Stimulated activated CD8-positive, alpha-beta memory T cell treated with anti-CD3 and anti-CD28 coated beads, Interleukin-15, amount 100 ng/mL, for 1 hour (primary cell): ENCODE measurements at places on chromosomes 16 and 17.

DNA sequence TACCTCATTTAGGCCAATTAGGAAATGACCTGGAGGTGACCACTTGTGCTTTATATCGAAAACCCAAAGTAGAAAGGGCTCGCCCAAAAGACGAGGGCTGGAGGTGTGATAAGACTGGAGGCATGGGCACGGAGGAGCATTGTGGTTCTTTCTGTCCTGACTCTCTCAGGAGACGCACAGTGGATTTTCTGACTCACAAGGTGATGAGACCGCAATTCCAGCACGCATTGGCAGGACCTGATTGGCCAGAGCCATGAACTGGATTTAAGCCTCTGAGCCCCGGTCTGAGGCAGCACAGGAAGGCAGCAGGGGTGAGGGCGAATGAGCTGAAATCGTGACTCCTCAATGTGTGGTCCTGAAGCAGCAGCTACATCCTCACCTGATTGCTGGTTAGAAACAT, 559.1 kb upstream of the SALL1 start:
- no peak for DNase-seq

GRCh38 chr16:57946181-57946801, 24.6 kb downstream of the CNGB1 start:
- DNase-seq: no peak

DNA sequence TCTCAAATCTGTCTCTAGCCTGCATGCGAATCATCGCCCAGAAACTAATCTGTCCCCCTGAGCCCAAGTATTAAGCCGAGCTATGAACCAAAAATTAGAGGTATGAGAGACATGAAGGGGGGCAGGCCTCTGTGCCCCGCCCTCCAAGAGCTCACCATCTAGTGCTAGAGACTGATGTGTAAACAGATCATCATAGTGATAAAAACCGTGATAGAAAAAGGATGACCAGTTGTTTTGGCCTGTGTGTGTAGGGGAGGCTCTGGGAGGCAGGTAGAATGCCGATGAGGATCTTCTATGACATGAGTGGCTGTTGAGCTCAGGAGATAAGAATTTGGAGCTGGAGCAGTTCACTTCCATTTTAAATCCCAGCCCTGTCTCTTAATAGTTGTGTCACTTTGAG, 89.1 kb upstream of the TBX2 start:
- no peak for DNase-seq

GRCh38 chr17:68200689-68201417, 47.0 kb upstream of the AMZ2 start:
- peak; percentile 49 for DNase-seq

DNA sequence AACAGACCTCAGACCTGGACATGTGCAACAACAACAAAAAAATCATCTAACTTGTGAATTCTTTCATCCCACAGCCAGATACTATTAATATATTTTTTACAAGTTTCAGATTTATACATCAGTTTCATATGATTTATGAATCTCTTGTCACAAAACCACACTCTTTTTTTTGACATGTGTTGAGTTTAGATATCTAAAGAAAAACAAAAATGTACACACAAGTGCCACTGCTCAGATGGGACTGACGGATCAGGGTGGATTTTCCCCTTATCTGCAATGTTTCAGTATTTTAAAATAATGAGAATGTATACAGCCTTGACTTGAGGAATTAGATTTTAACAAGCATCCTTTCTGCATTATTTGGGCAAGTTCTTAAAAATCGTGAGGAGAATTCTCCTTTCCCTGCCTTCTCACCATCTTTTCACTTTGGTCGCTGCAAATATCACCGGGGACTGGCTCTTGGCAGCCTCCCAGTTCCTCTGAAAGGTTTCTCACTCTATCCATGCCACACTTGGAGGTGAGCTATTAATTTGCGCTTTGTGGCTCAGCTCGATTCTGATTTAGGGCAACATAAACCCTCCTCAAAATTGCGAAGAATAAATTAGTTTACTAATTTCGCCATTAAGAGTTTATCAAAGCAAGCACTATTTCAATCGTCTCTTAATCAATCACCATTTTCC, 225.7 kb downstream of the XYLT1 start:
- no peak for DNase-seq

DNA sequence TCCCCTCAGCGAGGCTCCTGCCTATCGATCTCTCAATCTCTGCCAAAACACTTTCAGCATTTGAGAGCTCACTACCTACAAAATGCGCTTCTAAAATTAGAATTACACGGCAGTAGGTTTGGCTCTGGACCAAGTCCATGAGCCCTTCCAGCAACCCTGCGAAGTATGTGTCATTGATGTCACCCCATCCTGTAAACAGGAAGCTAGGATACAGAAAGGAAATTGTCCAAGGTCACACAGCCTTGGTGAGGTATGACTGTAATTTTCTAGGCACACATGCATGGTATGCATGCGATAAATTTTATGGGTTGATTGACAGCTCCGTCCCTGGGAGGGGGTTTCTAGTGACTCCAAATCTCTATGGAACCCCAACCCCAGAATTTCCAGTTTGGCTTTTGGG, 330.3 kb upstream of the CDH5 start:
- DNase-seq: no peak

DNA sequence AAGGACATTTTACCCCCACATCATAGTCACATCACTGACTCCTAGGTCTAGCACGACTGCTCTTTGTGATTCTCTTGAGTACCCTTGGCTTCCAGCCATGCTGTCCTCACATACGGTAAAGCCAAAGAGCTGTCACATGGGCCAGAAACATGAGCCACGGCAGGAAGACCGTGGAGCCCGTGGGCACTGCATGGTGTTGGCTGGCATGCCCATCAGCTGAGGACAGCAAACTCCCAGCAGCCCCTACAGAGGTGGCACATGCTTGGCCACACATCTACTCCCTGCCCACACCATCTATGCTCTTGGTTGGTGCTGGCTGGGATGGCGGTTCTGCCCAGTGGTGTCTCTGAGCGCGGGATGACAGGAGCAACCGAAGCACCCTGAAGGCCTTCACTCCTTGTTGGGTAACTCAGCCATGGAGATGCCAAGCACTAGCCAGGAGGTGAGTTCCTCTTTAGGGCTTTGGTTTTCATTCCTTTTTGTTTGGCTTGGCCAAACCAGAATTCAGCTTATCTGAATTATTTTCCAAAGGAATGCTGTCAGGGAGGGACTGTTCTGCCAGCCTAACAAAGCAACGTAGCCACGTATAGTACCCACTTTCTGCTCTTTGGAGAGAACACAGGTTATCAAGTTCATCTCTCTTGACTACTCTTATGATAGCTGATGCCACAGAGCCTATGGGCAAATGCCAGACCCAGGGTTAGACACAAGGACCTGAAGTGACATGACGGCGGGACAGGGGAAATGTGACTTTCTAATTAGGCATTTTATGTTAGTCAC, 10.0 kb downstream of the TNFAIP1 start:
- DNase-seq: no peak

DNA sequence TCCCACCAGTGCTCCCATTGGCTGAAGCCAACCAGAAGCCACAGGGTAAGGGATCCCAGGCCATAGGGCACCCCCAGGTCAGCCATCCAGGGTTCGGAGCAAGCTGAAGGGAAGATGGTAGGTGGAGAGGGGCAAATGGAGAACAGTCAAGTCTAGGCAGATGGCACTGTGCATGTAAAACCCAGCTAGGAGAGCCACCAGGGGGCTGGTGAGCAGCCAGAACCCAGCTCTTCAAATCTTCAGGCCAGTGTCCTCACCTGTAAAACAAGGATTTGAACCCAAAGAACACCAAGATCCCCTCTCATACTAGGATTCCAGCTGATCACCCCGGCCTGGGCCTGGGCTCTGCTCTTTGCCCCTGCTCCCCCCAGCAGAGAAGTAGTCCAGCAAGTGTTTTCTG, 43.5 kb downstream of the GINS3 start:
- DNase-seq: no peak

- DNase-seq: no peak
Measured at GRCh38 chr17:279776-280175, 72.8 kb downstream of the RPH3AL start.

- no peak for DNase-seq
Measured at GRCh38 chr16:14658063-14658462, 25.3 kb downstream of the BFAR start.

DNA sequence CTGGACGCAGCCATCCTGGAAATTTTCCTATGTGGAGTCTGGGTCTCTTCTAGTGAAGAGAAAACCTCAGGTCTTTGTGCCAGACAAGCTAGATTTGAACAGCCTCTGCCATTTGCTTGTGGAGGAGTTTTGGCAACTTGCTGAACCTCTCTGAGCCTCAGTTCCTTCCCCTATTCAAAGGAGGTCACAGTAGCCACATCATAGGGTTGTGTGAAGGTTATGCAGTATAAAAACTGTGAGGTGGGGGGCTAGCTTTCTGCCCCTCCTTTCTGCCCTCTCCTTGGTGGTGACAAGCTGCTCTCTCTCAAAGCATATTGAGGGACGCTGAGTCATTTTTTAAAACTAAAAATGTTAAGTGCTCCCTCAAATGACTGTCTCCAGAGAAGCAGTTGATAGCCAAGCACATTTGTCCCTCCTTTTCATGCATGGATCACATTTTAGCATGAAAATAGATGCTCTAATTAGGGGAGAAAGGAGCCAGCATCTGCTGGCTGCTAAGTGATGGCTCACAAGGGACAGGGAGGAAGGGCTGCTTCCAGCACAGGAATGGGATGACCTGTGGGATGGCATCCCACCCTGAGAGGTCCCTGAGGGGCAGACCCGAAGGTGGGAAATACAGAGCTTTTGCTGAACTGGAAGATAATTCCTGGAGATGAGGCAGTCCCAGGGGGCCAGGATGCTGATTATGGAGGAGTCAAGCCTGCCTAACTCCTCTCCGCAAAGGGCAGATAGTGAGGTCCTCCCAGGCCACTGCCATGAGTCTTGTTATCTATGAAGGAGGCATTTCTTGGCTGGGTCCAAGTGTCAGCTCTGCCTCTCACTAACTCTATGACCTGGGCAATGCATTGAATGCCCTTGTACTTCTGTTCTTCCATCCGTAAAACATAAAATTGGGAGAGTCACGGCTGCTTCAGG, 218.8 kb downstream of the RAB11FIP4 start:
- DNase-seq: no peak

DNA sequence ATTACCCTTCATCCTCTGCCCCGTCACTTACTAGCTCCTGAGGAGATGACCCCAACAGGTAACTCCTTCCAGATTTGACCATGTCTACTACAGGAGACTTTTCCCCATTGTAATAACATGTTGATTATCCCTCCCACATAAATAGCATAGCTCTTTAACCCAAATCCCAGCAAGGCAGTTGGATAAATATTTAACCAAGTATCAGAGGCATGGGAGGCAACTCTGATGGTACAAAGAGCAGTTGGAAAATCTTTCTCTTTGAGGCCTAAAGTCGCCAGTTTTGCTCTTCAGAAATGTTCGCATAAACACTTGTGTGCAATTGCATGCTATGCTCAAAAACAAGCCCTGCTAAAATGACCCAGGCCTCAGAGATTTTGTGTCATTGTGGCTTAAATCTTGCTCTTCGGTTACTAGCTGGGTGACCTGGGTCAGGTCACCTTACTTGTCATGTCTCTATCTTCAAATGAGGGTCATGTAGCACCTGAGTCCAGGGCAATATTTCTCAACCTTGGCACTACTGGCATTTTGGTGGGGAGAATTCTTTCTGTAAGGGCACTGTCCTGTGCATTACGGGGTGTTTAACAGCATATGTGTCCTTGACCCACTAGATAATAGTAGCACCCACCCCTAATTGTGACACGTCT, 48.8 kb downstream of the HSD17B2 start:
- no peak for DNase-seq

DNA sequence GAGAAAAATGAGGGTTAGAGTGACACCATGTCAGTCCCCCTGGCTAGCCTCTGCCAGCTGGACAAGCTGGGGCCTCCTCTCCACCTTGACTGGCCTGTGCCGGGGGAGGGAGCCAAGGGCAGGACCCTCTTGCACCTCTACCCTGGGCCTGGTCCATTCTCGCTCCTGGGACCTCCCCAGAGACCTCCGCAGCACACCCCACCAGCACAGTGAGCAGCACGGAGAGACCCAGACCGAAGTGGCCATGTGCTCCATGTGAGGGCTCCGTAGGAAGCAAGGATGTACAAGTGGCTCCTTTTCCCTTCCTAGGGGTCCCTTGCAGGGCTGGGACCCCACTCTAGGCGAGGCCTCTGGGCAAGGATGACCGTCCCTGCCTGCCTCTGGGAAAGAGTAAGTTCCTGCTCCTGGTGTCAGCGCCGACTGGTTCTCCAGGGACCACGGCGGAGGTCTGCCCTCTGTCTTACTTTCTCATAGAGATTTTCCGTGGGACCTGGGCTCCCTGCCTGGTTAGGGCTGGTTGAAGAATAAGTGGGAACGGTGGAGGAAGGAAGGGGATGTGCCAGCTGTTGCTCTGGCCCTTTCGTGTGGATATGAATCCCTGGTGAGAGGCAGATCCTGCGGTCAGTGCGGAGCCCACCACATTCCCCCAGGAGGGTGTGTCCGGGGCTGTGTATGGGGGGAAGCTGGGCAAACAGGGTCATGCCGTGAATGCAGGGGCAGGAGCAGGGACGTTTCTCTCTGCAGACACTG, 124.2 kb downstream of the METRNL start:
- DNase-seq: no peak

- DNase-seq: no peak
Measured at GRCh38 chr16:23575834-23576233, 18.3 kb downstream of the UBFD1 start.

- DNase-seq: no peak
Measured at GRCh38 chr17:518047-518735, 165.6 kb upstream of the RPH3AL start.

- no peak for DNase-seq
Measured at GRCh38 chr17:74012465-74012864, 191.0 kb upstream of the RPL38 start.

GRCh38 chr16:49858200-49859124, 2.5 kb upstream of the ZNF423 start:
- no peak for DNase-seq

DNA sequence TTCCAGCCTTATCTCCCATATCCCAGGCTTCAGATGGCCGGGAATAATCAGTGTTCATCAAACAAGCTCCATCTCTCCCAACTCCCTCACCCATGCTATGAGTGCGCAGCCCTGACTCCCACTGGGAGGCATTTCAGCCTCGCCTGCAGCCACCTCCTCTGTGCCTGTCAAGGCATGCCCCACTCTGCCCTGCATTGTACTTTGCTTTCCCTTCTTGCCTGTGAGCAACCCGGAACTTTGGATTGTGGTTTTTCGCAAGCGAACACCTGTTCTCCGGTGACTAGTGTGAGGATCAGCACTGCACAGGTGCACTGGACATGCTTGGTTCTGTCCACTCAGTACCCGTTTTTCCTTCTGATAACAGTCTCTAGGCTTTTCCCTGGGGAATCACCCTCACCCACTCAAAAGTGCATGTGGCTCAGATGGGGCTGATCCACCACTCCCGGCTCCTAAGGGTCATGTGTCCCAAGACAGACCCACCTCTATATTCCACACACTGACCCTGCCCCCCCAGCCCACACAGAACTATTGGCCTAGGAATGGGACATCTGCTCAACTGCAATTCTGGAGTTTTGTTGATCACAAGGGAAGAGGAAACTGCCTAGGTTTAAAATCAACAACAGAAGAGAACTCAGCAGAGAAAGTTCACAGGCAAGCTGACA, 9.1 kb downstream of the CHST6 start:
- DNase-seq: no peak

DNA sequence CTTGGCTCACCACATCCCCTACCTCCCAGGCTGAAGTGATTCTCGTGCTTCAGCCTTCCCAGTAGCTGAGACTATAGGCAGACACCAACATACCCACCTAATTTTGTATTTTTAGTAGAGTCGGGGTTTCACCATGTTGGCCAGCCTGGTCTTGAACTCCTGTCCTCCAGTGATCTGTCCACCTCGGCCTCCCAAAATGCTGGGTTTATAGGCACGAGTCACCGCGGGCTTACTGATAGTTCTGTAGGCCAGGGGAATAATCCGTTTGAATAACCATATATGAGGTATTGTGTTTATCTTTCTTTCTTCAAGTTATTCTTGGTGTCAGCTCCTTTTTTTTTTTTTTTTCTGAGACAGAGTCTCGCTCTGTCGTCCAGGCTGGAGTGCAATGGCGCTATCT, 7.7 kb downstream of the FAM234A start:
- no peak for DNase-seq
